ENCODE measurements at places on chromosomes 1 and 21.

DNA sequence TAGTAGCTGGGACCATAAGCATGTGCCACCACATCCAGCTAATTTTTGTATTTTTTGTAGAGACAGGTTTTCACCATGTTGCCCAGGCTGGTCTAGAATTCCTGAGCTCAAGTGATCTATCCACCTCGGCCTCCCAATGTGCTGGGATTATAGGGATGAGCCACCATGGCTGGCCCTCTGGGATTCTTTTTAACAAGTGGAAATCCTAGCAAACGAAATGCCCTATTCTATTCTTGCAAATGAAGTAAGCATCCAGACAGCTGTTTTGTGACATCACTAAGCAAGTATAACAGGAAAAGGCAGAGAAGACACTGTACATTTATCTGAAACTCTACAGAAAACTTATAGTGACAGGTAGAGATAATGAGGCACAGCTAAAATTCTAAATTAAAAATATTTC lies 86.4 kb downstream of the DDAH1 start:
- DNase-seq = no peak

- DNase-seq = no peak
Observed at GRCh38 chr1:204366759-204367158, 7.0 kb upstream of the PLEKHA6 start.

DNA sequence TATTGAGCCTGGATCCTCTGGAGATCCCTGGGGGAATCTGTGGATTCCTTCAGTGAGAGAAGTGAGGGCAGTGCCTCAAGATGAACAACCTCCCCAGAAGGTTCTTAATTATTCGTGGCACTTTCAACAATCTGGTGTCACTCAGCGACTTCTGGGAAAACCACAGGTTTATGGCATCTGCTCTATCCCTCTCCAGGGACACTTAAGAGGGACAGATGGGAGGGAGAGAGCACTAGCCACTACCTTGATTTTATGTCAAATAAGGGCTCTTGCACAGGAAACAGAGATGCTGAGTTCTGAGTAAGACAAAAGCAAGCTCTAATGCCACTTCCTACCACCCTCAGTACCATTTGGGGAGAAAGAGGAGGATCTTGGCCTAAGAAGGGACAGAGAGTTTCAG lies 21.2 kb upstream of the CHI3L1 start:
- DNase-seq = no peak

DNA sequence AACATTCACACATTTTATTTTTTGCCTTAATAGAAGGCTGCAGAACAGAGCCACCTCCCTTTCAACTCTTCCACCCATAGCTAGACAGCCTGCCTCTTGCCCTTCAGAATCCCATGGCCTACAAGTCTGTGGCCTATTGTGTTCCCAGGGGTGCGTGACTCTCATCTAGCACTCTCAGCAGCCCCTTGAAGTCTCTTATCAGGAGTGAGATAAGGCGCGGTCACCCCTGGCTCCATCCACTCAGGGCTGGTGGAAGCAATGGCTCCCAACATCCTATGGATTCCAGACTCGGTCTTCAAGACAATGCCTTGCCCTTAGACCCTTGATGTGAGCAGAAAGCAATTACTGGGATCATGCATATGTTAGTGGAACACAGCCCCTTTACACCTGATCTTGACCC lies 264.1 kb upstream of the GREM2 start:
- no peak for DNase-seq

DNA sequence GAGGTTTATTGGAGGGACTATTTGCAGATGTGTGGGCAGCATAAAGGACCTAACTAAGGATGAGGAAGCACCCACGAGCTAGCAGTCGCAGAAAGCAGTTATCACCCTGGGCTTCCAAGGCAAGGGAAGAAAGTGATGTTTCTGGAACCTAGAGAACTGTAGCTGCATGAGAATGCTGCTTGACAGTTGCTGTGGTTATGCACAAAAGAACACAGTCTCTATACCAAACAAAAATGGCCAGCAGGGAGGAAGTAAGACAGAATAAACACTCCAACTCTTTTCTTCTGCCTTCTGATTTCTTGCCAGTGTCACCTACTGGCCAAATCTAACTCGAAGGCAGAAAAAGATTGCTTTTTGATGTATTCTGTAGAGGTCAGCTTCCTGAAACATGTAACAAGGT lies 190.2 kb downstream of the RASAL2 start:
- no peak for DNase-seq

DNA sequence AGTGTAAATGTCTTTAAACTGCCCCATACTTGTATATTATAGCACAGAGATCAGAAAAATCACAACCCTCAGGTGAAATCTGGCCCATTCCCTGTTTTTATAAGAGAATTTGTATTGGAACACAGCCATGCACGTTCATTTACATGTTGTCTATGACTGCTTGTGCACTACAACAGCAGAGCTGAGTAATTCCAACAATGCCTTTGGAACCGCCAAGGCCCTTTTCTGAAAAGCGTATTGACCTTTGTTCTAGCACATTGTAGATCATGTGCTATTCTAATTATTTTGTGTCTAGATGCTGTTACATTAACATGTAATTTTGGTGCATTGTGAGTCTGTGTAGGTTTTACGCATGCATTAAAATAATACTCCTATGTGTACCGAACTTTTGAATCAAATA lies 339.6 kb downstream of the CHRM3 start:
- DNase-seq = no peak

GRCh38 chr1:36400514-36400824 lies 2.8 kb upstream of the LSM10 start:
- no peak for DNase-seq

GRCh38 chr1:192632188-192632587 lies 3.8 kb upstream of the RGS13 start:
- DNase-seq = no peak

- no peak for DNase-seq
Observed at GRCh38 chr1:235050911-235051360, 77.7 kb downstream of the TOMM20 start.

DNA sequence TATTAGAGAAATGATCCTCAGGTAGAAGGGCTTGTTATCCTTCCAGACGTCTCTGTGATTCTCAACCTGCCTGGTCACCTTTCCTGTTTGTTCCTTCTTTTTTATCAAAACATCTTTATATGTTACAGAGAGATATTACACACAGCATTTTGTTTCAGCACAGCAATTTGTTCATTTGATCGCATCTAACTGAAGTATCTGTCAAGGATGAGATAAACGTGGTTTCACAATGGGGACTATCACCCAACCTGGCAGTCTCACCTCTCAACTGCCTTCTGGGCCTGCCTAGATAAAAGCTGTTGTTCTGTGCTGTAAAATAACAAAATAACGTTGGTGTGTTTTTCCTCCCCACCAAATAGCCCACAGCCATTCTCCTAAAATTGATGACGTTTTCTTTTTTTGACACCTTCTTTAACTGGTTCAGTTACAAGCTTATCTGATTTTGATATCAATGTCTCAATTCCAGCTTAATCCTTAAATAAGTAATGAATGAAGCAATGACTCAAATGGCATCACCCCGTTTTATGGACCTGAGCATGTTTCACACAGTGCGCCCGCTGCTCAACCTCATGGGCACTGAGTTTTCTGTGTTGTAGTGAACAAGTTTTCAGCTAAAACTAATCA lies 367.9 kb upstream of the RUNX1 start:
- DNase-seq = no peak

DNA sequence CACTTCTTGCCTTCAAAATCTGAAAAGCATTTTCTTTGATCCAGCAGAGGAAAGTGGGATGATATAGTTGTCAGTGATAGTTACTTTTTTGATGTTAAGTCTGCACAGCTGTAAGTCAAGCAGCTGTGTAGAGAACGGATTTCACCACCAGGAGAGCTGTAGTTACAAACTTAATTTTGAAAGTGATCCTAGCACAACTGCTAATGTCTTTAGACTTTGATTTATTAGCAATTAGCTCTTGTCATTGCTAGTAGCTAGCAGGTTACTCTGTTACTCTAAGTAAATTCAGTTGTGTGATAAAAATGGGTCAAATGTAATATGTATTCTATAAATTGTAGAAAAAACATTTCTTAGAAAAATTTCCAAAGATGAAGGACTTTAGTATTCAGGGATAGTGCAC lies 46.0 kb downstream of the ALG6 start:
- no peak for DNase-seq

DNA sequence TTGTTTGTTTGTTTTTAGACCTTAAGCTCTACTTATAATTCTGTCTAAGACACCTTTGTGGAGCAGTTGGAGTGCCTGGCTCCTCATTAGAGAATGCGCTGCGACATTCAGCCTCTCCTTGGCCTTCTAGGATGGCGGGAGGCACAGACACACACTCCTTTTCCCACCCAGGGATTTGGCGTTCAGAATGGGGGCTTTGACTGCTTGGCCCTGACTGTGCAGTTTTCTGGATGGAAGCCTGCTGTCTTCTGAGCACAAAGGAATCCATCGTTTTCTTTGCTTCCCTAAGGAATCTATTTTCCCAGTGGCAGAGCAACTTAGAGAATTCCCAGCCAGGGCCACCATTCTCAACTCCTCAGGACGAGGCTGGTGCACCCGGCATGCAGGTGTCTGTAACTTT lies 83.6 kb downstream of the GALNT2 start:
- DNase-seq = no peak

DNA sequence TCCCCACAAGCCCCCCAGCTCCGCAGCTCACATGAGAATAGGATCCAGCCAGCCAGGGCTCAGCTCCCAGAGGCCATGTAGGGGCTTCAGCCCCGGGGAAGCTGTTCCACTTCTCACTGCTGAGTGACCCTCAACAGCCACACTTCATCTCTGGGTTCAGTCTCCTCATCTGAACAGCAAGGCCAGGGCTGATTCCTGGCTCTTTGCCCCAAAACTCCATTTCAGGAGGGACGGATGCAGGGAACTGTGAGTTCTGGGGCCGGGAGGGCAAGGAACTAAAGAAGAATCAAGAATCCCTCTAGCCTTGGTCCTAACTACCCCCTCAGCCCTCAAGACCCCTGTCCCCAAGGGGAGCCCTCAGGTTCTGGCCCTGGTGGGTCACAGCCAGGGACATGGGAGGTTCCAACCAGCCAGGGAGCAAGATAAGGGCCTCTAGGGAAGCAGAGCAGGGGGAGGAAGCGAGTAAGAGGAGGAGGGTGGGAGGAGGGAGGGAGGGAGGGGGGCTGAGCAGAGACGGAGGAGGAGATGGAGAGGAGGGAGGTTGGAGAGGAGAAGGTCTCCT lies 13.1 kb downstream of the SDC3 start:
- no peak for DNase-seq

DNA sequence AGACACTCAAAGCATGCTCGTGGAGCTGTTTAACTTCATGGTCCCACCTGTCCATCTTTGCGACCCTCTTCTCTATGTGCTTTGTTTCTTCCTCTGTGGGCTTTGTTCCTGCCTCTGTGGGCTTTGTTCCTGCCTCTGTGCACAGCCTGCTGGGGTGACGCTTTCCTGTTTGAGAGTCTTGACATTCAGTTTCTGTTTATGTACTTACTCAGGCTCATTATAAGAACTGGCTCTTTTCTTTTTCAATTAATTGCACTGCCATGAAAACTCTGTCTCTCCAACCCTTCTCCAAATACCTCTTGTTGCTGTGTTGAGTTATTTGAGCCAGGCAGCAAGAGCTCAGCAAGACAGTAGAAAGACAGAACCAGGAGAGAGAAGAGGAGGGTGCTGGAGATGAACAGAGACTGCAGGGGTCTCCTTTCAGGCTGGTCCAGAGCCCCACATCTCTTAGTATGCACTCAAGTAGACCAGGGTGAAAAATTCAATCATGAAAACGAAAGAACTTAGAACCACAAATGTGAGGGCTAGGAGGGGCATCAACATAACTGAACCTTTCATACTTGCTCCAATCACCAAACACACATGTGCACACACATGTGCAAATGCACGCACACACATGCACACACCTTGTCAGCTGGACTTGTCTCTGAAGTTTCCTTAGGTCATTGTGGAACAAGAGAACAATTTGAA lies 88.3 kb upstream of the SGIP1 start:
- DNase-seq = peak; percentile 62

GRCh38 chr1:213986925-213987250 lies 885 bp upstream of the PROX1 start:
- no peak for DNase-seq

- DNase-seq = no peak
Observed at GRCh38 chr1:160438317-160438918, 38.1 kb downstream of the VANGL2 start.

DNA sequence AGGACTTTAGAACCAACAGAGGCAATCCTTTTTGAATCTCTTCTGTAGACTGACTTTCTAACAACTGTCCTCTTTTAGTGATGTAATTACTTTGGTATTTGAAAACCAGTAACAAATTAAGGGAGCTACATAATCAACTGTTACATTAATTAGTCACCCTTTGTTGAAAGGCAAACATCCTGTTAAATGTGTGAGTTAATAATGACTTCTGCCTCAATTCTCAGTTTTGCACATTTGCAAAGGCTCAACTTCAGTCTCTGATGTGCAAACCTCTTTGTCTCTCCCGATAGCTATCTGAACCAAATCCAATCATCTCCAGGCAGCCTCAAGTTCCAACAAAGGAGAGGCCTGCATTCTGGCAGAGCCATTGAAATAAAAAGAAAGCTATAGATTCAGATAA lies 135.4 kb upstream of the C8B start:
- DNase-seq = no peak

- DNase-seq = no peak
Observed at GRCh38 chr1:5911871-5912271, 80.4 kb downstream of the NPHP4 start.

GRCh38 chr21:31912501-31912900 lies 39.7 kb downstream of the HUNK start:
- no peak for DNase-seq

- DNase-seq = no peak
Observed at GRCh38 chr1:212949771-212950170, 570 bp upstream of the VASH2 start.

DNA sequence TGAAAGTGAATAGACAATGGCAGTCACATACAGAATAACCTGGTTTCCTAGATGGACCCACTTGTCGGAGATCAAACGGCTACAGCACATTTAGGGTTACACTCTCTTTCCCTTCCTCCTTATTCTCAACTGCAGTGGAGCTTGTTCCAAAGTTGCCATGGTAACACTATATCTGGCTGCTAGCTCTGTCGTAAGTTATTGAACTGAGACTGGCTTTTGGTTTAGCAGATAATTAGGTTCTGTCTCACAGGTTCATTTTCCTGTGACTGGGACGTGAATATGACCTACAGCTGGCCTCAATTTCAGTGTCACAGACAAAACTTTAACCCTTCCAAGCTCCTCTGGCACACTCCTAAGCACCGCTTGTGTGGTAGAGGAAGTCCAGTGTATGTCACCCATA lies 875.8 kb downstream of the USP25 start:
- no peak for DNase-seq

- DNase-seq = no peak
Observed at GRCh38 chr1:41754540-41754939, 164.2 kb downstream of the HIVEP3 start.

- DNase-seq = no peak
Observed at GRCh38 chr1:212135166-212135565, 99.6 kb downstream of the DTL start.

GRCh38 chr1:52901384-52901783 lies 20.2 kb downstream of the ECHDC2 start:
- DNase-seq = no peak

GRCh38 chr1:103900005-103900404 lies 150.3 kb downstream of the AMY1C start:
- no peak for DNase-seq

- DNase-seq = peak; percentile 43
Observed at GRCh38 chr1:33050221-33051076, 13.8 kb upstream of the AK2 start.

GRCh38 chr1:27275696-27276095 lies 41.3 kb downstream of the WDTC1 start:
- no peak for DNase-seq

Data from CD4-positive, alpha-beta T cell treated with Interferon gamma for 1 hour (primary cell).